ENCODE measurements at places on chromosomes 2 and 18.

DNA sequence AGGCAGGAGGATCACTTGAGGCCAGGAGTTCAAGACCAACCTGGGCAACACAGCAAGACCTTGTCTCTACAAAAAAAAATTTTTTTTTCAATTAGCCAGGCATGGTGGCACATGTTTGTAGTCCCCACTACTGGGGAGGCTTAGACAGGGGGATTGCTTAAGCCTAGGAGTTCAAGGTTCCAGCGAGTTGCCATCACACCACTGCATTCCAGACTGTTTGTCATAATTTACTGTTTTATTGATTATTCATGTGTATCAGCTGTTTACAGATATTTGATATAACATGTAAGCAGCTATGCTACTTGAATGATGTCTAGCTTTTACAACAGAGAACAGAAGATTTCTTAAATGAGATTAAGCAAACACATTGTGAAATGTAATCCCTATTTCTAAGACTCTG, 35.3 kb downstream of the DSG2 start:
- DNase-seq: no peak

DNA sequence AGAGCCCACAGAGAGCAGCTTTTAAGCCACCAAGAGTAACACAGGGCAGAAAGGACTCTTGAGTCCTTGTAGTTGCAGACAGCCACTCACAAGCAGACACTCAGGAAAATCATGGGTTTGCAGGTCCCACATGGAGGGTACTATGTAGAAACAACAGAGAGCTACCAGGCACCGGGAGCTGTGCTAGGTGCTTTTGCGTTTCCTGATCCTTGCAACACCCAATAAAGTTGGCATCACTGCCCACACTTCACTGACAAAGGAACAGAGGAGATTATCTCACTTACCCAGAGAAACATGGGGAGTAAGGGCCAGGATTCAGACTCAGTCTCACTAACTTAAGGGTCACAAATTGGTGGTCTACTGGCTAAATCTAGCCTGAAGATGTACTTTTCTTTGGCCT, 32.5 kb upstream of the BZW1 start:
- DNase-seq: no peak

DNA sequence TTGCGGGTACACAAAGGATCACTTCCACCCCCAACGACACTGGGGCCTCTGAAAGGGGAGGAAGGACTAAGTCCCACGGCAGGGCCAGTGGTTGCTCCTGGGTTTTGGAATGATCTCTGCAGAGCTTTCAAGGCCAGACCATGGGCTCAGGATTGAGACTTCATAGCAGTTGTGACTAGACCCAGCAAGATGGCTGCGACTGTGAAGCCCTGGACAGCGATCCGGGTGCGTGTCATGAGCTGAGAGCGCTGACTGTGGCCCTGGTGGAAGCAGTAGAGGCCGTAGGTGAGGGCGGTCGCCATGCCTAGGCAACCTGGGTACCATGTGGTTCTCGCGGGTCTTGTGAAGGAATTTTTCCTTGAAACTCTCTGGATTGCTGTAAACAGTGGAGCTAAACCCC, 27.3 kb downstream of the NCL start:
- DNase-seq: no peak

- no peak for DNase-seq
These were observed 805.6 kb upstream of the ZEB2 start for GRCh38 chr2:145325485-145325884.

- no peak for DNase-seq
These were observed 470.7 kb upstream of the ZEB2 start for GRCh38 chr2:144990661-144991060.

DNA sequence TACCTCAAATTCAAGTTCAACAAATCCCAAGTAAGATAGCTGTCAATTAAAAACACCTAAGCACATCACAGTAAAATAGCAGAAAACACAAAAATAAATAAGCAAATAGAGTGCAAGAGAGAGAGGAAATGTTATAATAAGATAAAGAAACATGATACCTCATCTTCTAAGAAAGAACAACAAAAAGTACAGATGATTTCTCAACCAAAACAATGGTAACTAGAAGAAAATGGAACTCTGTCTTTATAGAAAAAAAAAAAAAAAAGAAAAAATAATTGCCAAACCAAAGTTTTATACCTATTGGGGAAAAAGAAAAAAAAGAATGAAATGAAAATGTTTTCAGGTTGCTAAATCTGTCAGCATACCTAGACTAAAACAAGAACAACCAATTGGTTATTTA, 1253.5 kb upstream of the CDH2 start:
- no peak for DNase-seq

DNA sequence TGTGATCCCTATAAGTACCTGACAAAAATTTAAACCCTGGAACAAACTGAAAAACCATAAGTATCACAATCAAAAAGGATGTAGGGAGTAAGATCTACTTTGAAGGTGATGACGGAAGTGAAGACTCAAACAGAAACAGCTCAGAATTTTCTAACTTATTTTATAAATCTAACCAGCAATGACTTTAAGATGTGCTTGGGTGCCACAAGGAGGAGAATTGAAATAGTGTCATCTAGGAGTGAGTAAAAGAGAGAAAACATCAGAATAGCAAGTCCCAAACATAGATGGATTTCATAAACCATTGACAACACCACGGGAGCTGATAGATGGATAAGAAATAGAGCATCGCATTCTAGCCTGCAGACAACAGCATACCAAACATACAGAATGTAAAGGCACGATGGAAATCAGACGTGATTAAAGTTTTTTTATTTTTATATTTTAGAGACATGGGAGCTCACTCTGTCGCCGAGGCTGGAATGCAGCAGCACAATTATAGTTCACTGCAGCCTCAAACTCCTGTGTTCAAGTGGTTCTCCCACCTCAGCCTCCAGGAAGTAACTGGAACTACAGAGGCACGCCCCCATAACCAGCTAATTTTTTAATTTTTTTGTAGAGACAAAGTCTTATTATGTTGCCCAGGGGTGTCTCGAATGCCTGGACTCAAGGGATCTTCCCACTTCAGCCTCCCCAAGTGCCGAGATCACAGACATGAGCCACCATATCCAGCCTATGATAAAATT, 36.9 kb downstream of the MAP3K19 start:
- DNase-seq: no peak

DNA sequence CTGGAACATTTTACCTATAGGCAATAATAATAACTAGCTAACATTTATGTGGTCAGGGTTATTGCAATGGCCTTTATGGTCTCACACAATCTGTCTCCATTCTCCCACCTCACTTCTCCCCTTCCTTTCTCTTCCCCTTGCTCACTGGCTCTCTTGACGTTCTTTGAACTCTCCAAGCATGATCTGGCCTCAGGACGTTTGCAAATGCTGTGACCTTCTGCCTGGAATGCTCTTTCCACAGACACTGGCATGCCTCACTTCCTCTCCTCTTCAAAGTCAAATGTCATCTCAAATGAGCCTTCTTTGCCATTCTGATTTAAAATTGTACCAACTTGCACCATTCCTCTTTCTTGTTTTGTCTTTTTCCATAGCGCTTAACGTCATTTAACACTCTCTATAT, 25.3 kb upstream of the GCG start:
- no peak for DNase-seq

- no peak for DNase-seq
These were observed 172.1 kb downstream of the GFPT1 start for GRCh38 chr2:69214898-69215297.

GRCh38 chr2:237236188-237236587, 150.5 kb downstream of the COPS8 start:
- DNase-seq: no peak

DNA sequence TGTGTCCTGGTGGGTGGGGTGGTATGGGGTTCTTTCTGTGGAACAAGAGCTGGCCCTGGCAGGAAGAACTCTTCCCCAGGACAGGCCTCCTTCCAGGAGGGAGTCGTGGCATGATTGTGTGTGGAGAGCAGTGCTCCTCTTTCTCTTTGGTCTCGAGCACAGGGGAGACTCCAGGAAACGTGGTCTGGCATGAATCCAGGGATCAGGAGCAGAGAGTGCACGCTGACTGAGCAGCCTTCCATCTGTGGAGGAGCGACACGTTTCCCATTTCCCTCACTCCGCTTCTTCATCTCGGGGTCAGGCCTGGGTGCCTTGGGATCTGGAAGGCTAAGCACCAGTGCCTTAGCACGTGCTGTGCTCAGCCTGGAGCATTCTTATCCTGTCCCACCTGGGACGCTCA, 132.0 kb upstream of the HDAC4 start:
- DNase-seq: no peak

- no peak for DNase-seq
These were observed 175.3 kb upstream of the TCF4 start for GRCh38 chr18:55763298-55763697.

GRCh38 chr2:25063876-25064660, 22.2 kb downstream of the EFR3B start:
- no peak for DNase-seq

- DNase-seq: no peak
These were observed 1674.1 kb upstream of the TMEFF2 start for GRCh38 chr2:193868833-193869232.

DNA sequence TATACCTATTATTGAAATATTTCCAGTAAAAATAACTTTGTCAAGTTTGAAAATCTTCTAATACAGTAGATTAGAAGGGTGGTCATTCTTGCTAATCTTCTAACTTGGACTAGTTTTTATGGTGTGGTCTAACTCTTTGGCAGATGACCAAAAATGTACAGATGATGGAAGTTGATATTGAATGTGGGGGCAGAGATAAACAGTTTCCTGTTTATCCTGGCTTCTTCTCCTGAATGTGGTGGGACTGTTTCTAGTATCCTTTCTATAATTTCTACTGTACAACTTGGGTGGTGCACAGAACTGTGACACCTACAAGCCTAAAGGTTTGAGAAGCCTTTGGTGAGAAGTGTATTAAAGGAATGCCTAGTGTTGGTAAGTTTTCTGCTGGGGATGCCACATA, 178.7 kb downstream of the PDE11A start:
- DNase-seq: no peak

- no peak for DNase-seq
These were observed 44.0 kb upstream of the LRRTM4 start for GRCh38 chr2:77566131-77566530.

- DNase-seq: no peak
These were observed at the start of gene B3GNT2 for GRCh38 chr2:62195421-62196277. TSS of gene B3GNT2 (plus strand) at chr2:62196115. CDS start at chr2:62222221, 26,106 bp downstream.
